ENCODE measurements at places on chromosomes 3 and 15. TPM values are rescaled to one million over a fixed set of nuclear protein-coding genes. Genes with fewer than 3 reads are reported as not detected.

HRG gene
- total RNA-seq: not detected

SYNPR gene
- total RNA-seq: not detected

GCHFR gene
- total RNA-seq: 4.7 TPM

CCR9 gene
- not detected for total RNA-seq

TRAK1 gene
- total RNA-seq: 65.7 TPM

PLCB2 gene
- total RNA-seq: under 0.01 TPM

RPL15 gene
- total RNA-seq: 1,871 TPM

OCA2 gene
- not detected for total RNA-seq

RBPMS2 gene
- 0.29 TPM for total RNA-seq

GABRB3 gene
- under 0.01 TPM for total RNA-seq

ITGB5 gene
- total RNA-seq: 400 TPM

PDIA5 gene
- 54.5 TPM for total RNA-seq

SLC9C1 gene
- total RNA-seq: not detected

CD200 gene
- total RNA-seq: 1.5 TPM

HACL1 gene
- total RNA-seq: 34.7 TPM

GPR176 gene
- 173 TPM for total RNA-seq

GP5 gene
- total RNA-seq: 0.36 TPM

KNL1 gene
- 3.5 TPM for total RNA-seq

KBTBD8 gene
- 3.8 TPM for total RNA-seq

NEK10 gene
- total RNA-seq: 58.6 TPM

MAP6D1 gene
- 0.59 TPM for total RNA-seq

CFAP92 gene
- not detected for total RNA-seq

ARHGEF3 gene
- total RNA-seq: 22.7 TPM

FOXB1 gene
- total RNA-seq: not detected

CNTN6 gene
- not detected for total RNA-seq

CACNA2D3 gene
- total RNA-seq: under 0.01 TPM

TERC gene
- total RNA-seq: 144 TPM

DISP2 gene
- 0.36 TPM for total RNA-seq

CNTN4 gene
- not detected for total RNA-seq

NLGN1 gene
- 7.7 TPM for total RNA-seq

ADPRH gene
- total RNA-seq: 8.3 TPM

MEGF11 gene
- not detected for total RNA-seq

DOCK3 gene
- total RNA-seq: 0.36 TPM

GNAT1 gene
- not detected for total RNA-seq

NR2F2 gene
- total RNA-seq: 13.0 TPM

ZKSCAN7 gene
- 9.8 TPM for total RNA-seq

ZNF501 gene
- 7.2 TPM for total RNA-seq

TMEM108 gene
- 0.36 TPM for total RNA-seq

All from osteoblast (primary cell).